ENCODE measurements at places on chromosomes 12 and 14. TPM values are rescaled to one million over a fixed set of nuclear protein-coding genes. Genes with fewer than 3 reads are reported as not detected.

The TAMALIN gene
- total RNA-seq, result 27.1 TPM

The TGM1 gene
- 6.2 TPM for total RNA-seq

The ASCL1 gene
- total RNA-seq, result 7.6 TPM

The ANKLE2 gene
- total RNA-seq, result 32.3 TPM

The DPY19L2 gene
- total RNA-seq, result 23.7 TPM

DNA sequence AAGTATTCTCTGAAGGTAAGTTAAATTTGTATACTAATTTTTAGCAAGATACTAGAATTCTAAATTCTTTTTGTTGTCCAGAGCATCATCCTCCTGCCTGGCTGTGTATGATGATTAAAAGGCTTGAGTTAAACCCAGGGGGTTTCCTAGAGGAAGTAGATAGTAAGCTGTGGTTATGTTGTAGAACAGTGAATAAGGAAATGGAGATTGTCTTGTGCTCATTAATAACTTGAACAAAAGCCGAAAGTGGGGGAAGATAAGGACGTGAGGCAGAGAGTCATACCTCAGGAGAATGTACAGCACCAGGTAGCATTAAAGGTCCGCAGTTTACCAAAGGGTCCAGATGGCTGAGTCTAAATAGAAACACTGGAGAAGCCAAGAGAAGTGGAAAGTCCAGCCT, 42.0 kb downstream of the CKB start:
- no peak for DNase-seq

GRCh38 chr12:132571051-132571450, 39.3 kb downstream of the LRCOL1 start:
- DNase-seq, result no peak

GRCh38 chr14:75018694-75019093, 16.0 kb downstream of the EIF2B2 start:
- DNase-seq, result no peak

DNA sequence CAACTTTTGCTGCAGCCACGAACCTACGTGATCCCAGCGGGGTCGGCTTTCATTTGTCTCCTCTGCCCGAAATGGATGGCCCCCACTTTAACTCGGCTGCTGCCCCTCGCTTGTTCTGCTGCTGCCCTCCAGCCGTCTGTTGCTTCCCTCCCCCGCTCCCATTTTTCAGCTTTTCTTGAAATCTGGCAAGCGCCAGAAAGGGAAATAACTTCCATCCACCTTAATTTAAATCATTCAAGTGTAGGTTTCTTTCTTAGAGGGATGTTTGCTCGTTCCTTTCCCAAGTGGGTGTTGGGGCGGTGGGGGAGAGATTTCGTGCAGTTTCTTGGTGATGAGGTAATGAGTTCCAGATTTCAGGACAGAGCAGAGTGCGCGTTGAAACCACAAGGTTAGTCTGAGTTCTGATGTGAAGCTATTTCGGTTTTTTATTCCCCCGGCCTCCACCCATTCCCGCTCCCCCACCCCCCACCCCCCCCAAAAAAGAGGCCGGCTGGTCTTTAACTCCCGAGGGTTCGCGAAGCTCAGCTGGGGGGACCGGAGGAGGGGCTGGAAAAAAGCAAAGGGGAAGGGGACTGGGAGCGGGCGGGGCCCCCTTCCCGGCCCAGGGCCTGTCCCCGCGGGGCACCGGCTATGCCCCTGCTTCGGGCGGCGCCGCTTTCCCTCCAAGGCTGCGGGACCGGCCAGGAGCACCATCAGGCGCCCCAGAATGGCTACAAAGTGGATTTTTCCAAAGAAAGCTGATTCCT, 2.2 kb upstream of the ZFP36L1 start:
- DNase-seq, result no peak

DNA sequence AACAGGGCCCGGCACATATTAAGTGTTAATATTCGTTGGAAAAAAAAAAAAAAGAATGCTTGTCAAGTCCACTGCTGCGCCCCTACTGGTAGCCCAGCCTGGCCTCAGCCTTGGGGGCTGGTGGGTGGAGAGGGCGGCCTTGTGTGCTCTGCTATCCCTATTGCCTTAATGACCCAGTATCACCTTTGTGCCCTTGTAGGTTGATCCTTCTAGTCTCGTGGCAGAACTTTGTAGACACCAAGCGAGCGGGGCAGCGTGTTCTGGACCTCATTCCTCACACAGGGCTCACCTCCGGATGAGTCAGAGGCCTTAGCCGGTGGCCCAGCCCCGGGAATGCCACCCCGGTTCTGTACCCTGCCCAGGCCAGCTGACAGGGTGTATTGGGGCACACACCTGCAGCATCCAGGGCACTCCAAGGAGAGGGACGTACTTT, 1.8 kb upstream of the RCOR1 start:
- DNase-seq, result peak; percentile 30

DNA sequence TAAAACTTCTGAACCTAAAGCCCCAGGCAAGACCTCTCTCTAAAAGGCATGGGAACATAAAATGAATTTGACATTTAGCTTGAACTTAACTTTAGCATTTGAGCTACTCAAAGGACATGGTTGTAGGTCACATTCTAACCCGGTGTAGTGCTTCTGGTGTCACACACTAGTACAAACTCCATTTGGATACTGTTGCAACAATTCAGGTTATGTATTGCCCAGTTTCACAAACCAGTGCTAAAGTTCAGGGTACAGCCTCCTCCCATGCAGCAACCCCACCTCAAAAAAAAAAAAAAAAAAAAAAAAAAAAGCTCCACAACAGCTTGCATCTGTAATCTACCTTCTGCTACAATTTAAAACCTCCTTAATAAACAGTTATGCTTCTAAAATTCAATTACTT, 7.8 kb downstream of the PPTC7 start:
- DNase-seq, result no peak

DNA sequence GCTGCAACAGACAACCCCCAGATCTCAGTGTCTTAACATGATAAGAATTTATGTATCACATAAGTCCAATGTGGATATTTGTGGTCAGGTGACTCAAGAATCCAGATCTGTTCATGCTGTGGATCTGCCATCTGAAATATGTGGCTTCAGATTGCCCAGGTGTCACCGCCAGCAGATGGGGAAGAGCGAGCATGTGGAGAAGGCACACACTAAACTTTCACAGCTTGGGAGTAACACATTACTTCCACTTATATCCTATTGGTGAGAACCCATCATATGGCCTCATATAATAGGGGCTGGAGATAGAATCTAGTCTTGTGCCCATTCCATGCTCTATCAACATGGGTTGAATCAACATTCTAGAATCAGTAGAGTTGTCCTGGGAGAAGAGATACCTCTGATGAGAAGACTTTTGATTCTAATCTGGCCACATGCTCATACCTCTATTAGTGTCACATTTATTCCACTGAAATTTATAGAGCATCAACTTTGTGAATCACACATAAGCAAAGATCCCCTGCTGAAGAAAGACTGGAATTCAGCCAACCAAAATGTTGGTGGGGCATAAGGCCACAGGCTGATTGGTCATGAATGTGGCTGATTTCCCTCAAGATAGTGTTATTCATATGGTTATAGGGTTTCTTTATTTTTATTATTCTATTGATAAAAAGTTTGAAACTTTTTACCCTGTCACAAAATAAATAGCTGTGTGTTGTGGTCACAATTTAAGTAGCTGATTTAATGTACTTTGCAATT, 6.0 kb upstream of the CALCOCO1 start:
- no peak for DNase-seq
